ENCODE measurements at places on chromosomes 1 and 21. TPM values are rescaled to one million over a fixed set of nuclear protein-coding genes. Genes with fewer than 3 reads are reported as not detected.

NOS1AP gene
- 0.13 TPM for total RNA-seq

PADI1 gene
- under 0.01 TPM for total RNA-seq

C1orf167 gene
- 0.26 TPM for total RNA-seq

OR6N2 gene
- total RNA-seq, result not detected

LRRC53 gene
- not detected for total RNA-seq

KLF17 gene
- total RNA-seq, result not detected
